ENCODE measurements at places on chromosomes 2 and 18. TPM values are rescaled to one million over a fixed set of nuclear protein-coding genes. Genes with fewer than 3 reads are reported as not detected.

EVX2 gene
- polyA plus RNA-seq: not detected

GIGYF2 gene
- 9.9 TPM for polyA plus RNA-seq

SGO2 gene
- polyA plus RNA-seq: 0.90 TPM

RAMP1 gene
- polyA plus RNA-seq: 288 TPM

IL36RN gene
- polyA plus RNA-seq: not detected

KCNE4 gene
- 2.4 TPM for polyA plus RNA-seq

SFXN5 gene
- 9.5 TPM for polyA plus RNA-seq

ATG16L1 gene
- polyA plus RNA-seq: 12.1 TPM

CHRND gene
- polyA plus RNA-seq: not detected

GRP gene
- polyA plus RNA-seq: not detected

UGT1A9 gene
- not detected for polyA plus RNA-seq

KCTD1 gene
- 8.1 TPM for polyA plus RNA-seq

GREB1L gene
- polyA plus RNA-seq: 8.0 TPM

ADD2 gene
- polyA plus RNA-seq: 0.16 TPM

IRS1 gene
- 5.6 TPM for polyA plus RNA-seq

FSIP2 gene
- polyA plus RNA-seq: 0.22 TPM

CPLX4 gene
- polyA plus RNA-seq: not detected

PRKAG3 gene
- polyA plus RNA-seq: not detected

MSH6 gene
- polyA plus RNA-seq: 4.5 TPM

ALPP gene
- not detected for polyA plus RNA-seq

ABCA12 gene
- not detected for polyA plus RNA-seq

MAPK4 gene
- 7.5 TPM for polyA plus RNA-seq

SCN2A gene
- 0.07 TPM for polyA plus RNA-seq

AOX1 gene
- polyA plus RNA-seq: 11.2 TPM

UGT1A8 gene
- not detected for polyA plus RNA-seq

ADCYAP1 gene
- polyA plus RNA-seq: 0.13 TPM

TNS1 gene
- polyA plus RNA-seq: 64.6 TPM

MCM6 gene
- polyA plus RNA-seq: 1.6 TPM

C1GALT1C1L gene
- polyA plus RNA-seq: 0.48 TPM

ZNF638 gene
- 45.2 TPM for polyA plus RNA-seq

ILKAP gene
- polyA plus RNA-seq: 83.9 TPM
